ENCODE measurements at places on chromosomes 3 and 15.

DNA sequence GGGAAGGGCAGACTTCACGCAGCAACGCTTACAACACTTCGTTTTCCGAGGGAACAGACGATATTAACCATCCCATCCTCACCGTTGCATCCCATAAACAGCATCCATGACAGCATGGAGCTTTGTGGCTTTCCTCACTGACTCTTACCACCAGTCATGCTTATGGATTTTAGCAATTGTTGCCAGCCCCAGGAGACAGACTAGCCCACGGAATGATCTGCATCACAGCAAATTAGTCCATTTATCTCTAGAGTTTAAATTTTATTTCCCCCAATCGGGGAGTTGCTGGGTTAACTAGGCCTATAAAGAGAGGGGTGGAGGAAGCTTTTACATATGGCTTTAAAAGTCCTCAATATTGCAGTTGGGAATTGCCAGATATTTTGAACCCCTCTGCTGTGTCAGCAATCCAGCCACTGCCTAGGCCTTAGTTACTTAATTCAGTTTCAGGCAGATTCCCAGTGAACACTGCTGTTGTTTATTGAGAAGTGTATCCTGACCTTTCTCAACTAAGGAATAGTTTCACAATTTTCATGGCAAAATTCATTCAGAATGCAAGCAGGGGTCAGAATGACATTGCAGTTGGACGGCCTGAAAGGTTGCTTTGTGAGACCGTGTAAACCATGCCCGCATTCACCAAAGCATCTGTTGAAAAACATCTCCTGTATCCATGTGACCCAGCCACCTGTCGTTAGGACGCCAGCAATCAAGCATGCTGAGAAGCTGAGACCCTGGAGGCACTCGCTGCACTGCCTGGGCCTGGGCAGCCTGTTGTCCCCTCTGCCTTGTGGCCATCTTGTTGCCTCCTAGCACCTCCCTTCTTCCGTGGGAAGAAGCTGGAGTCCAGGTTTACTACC is 397.4 kb upstream of the TPM1 start:
- DNase-seq: no peak

DNA sequence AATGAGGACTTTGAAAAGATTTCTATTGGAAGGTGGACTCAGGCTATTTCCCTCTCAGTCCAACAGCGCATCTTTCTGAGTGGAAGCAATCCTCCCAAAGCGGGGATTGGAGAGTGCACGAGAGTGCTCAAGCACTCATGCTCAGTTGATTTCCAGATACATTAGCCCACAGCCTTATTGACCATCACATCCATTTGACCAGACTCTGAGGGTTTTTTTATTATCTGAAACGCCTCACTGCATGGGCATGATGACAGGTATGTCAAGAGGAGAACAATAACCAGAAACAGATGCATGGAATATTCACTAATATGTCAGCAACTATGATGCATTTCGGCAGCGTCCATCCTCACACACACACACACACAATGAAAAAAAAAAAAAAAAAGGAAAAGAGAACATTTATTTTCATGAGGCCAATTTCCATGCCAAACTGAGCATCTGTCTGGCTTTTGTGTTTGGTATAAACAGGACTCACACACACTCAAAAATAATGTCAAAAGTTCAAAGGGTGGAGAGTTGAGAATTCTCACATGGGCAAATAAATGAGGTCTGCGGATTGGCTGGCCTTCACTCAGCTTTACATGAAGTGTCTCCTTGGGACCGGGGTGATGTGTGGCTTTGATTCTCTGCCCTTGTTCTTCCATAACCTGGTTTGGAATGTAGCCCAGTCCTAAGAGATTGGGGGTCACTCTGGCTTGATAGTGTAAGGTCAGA is 371.6 kb downstream of the MCTP2 start:
- DNase-seq: peak; percentile 29

- DNase-seq: no peak
Measured at GRCh38 chr15:65245096-65245856, 34.0 kb upstream of the CILP start.

DNA sequence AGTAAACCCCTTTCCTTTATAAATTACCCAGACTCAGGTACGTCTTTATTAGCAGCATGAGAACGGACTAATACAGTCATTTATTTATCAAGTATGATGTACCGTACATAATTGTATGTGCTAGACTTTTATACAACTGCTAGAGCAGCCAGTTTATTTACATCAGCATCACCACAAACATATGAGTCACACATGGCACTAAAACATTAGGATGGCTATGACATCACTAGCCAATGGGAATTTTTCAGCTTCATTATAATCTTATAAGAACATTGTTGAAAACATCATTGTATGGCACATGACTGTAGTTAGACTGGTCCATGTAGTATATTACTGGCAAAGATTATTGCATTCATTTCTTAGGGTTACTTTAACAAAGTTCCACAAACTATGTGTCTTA is 121.7 kb downstream of the ZMAT3 start:
- no peak for DNase-seq

GRCh38 chr3:32815841-32816438 is 1.9 kb upstream of the TRIM71 start:
- no peak for DNase-seq

GRCh38 chr3:61300006-61300380 is 48.7 kb upstream of the FHIT start:
- DNase-seq: no peak

GRCh38 chr3:65936908-65937638 is 101.6 kb downstream of the MAGI1 start:
- peak; percentile 76 for DNase-seq

DNA sequence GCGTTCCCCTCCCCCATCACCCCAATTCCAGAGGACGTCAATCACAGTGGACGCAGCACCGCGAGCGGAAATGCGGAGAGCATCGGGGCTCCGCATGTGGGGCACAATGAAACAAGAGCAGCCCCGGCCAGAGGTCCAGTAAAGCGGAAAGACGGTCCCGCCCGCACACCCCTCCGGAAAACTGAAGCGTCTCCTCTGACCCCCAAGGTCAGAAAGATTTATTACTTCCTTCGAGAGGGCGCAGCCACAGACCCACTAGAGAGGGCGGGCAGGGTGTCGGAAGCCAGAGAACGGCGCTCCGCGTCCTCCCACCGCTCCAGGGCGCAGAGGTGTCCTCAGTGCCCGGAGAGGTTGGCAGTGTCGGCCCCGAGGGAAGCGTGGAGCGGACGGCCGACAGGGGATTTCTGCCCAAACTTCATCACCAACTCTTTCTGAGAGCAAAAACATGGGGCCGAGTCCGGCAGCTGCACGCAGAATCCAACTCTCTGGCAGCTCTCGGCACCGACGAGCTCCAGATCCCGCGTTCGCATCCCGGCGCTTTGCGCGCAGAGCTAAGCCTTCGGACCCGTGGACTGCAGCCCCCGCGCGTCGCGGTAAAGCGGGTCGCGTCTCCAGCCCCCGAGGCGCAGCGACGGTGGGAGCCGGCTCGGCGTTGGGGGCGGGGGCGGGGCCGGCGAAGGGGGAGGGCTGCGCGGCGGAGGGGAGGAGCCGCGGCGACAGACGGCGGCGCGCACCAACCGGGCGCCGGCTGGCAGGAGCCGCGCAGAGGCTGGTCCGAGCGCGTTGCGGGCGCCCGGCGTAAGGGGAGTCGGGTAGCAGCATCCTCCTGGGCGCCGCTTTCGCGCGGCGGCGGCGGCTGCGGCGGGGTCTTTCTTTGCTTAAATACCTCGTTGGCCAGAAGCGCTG is at the start of gene CHST2:
TSS of gene CHST2 (plus strand) at position 763 of the 906 bp plus-strand sequence. CDS start 1,046 bp downstream, outside the sequence.
- DNase-seq: peak; percentile 83

- no peak for DNase-seq
Measured at GRCh38 chr3:17121336-17121735, 236.6 kb downstream of the PLCL2 start.

- DNase-seq: no peak
Measured at GRCh38 chr3:123817413-123817812, 66.7 kb downstream of the MYLK start.

DNA sequence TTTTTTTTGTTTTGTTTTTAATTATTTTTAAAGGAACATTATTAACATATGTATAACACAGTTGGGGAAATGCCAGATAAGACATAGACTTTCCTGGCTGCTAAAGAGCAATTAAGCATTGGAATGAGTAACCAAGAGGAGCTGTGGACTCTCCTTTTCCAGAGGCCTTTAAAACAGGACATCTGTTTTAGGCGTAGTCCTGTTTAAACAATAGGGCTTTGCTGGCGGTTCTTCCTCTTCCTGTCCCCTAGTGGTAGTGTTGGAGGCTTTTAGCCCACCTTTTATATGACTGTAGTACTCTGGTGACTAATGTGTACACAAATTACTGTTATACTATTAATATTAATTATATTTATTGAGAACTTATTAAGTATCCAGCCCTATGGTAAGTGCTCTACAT is 81.9 kb downstream of the PPARG start:
- peak; percentile 83 for DNase-seq

DNA sequence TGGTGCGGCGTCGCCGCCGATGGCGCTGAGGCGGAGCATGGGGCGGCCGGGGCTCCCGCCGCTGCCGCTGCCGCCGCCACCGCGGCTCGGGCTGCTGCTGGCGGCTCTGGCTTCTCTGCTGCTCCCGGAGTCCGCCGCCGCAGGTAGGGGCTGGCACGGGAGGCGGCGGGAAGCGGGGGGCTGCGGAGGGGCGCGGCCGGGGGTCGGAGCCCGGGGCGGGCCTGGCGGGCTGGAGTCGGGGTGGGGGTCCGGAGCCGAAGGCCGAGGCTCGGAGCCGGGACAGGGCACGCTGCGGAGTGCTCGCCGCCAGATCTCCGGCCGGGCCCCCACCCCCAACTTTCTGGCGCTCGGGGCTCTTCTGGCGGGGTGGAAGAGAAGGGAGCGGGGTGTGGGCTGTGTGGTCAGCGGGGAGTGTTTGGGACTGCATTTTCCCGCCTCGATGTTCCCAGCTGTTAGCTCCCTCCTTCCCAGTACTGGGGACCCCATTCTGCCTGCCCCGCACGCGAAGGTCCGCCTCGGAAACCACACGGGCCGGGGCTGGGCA is 299 bp downstream of the TYRO3 start:
- DNase-seq: no peak

DNA sequence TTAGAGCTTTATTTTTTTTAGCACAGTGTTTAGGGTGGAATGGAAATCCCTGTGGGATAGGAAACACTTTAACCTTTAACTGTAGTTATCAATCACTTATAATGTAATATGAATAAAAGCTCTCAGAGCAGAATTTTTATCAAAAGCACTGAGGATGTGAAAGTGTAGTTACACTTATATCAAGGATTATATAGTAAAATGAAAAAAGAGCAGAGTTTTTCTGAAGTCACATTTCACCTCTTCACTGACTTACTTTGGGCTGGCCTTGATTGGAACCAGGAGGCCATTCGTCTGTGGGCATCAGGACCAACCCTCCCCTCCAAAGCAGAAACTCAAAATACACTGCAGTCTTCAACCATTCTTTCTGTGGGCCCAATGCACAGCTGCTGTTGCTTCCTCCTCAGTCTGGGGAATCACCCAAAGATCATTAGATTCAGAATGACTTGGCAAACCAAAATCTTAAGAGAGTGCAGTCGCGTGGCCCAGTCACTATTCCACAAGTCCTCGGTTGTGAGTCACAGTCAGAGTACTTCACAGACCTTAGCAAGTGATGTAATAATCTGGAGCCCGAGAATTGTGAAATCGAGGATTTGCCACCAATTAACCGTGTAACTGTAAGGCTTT is 132.6 kb upstream of the COL8A1 start:
- no peak for DNase-seq

DNA sequence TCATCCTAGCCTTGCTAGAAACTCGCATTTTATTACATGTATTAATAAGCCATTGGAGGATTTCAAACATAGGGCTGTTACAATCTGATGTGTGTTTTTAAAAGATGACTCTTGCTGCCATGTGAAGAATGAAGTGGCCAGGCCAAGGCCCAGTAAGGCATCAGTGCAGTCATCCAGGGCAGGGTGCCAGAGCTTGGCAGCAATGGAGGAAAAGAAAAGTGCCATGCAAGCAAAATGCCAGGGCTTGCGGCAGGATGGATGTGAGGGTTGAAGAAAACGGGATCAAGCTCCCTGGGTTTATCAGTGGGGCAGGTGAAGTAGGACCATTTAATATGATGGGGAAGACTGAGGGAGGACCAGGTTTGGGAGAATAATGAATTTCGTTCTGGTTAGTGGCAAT is 183.6 kb downstream of the MINAR1 start:
- no peak for DNase-seq

DNA sequence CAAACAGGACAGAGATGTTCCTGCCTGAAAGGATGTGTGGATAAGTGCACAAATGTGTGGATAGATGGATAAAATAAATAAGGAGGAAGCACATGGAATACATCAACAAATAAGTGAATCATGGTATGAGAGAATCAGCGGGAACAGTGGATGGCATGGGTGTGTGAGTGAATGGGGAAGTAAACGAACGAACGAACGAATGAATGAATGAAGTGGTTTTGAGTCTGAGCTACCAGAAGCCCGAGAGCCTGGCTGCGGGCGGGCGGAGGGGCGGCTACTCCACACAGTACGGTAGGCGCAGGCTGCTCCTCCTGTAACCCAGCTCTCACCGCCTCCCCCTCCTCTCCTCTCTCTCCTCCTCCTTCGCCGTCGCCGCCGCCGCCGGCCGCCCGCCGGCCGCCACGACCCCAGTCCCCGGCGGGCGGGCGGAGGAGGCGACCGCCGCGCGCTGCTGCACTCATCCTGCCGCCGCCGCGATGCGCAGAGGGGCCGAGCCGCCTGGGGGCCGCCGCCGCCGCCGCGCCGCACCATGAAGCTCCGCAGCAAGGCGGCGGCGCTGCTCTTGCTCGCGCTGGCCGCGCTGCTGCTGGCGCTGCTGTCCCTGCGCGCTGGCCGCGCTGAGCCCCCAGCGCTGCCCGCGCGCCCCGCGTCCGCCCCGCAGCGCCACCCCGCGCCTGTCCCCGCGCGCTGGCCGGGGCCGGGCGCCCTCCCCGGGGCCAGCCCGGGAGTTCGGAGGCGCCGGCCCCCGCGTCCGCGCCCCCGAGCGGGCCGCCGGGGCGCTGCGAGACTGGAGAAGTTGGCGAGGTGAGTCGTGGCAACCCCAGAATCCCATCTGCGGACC is at the start of gene GXYLT2:
TSS of gene GXYLT2 (plus strand) at position 342 of the 841 bp plus-strand sequence. CDS start at position 530, 188 bp downstream.
- DNase-seq: no peak

GRCh38 chr15:47762621-47763020 is 45.3 kb downstream of the SEMA6D start:
- no peak for DNase-seq

DNA sequence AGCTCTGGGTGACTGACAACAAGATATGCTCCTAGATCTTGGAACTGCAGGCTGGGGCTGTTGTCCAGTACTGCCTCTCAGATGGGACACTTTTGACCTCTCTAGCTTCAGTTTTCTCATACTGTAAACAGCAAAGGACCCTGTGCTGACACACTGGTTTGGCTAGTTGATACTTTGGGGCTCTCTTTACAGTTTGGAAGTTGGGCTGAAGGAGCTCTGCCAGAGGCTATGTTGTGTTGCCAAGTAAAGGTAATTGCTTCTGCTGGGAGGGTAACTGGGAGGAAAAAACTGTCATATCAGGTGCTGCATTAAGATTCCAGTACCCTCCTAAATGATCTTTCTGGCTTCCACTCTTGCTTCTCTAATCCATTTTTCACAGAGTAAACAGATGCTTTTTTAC is 54.0 kb downstream of the ISL2 start:
- DNase-seq: no peak

- no peak for DNase-seq
Measured at GRCh38 chr3:29668233-29668632, 387.4 kb downstream of the RBMS3 start.

GRCh38 chr3:157058392-157059071 is 101.4 kb downstream of the CCNL1 start:
- DNase-seq: no peak

All from kidney capillary endothelial cell (primary cell).